Activated CD8-positive, alpha-beta memory T cell treated with anti-CD3 and anti-CD28 coated beads for 4 hours (primary cell): ENCODE measurements at places on chromosomes 2 and 18.

DNA sequence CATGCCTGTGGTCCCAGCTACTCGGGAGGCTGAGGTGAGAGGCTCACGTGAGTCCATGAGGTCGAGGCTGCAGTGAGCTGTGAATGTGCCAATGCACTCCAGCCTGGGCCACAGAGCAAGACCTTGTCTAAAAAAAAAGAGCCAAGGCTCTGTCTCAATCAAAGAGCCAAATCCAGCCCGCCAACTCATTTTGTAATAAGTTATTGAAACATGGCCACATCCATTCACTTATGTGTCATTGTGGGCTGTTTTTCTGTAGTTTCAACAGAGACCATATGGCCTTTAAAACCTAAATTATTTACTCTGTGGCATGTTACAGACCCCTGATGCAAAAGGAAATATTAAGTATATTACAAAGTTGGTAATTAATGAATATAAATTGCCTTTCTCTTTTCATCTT, 60.8 kb downstream of the GPR39 start:
- no peak for DNase-seq

GRCh38 chr2:177908824-177909223, 163.8 kb downstream of the PDE11A start:
- DNase-seq = no peak

- DNase-seq = no peak
Observed at GRCh38 chr2:2731101-2731815, 400.2 kb upstream of the MYT1L start.

- DNase-seq = no peak
Observed at GRCh38 chr18:8703092-8703709, 2.2 kb upstream of the MTCL1 start.

GRCh38 chr2:131094463-131095281, 1.4 kb upstream of the FAM168B start:
- no peak for DNase-seq

DNA sequence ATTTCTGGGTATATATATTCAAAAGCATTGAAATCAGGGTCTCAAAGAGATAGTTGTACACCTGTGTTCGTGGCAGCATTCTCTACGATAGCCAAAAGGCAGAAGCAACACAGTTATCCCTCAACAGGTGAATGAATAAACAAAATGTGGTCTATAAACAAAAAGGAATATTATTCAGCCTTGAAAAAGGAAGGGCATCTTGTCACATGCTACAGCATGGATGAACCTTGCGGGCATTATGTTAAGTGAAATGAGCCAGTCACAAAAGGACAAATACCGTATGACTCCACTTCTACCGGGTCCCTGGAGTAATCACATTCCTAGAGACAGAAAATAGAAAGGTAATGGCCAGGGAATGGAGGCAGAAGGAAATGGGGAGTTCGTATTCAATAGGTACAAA, 228.8 kb downstream of the SH3BP4 start:
- no peak for DNase-seq

DNA sequence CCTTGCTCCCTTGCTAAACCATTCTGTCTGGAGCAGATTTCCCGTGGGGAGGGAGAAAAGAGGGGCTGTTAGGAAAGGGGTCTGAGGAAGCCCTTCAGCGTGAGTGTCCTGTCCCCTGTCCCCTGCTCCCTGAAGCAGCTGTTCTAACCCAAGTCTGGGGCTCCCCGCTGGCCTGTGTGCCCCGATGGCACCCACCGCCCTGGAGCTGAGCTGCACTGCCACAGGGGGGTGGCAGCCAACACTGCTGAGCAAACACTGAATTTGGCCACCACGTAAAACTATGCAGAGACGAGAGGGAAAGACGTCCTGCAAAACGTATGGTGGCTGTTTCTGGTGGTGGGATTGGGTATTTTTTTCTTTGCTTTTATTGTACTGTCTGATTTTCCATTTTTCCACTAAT, 17.9 kb downstream of the KCNG2 start:
- no peak for DNase-seq

- DNase-seq = peak; percentile 27
Observed at GRCh38 chr2:151637271-151637781, 97.0 kb downstream of the NEB start.

DNA sequence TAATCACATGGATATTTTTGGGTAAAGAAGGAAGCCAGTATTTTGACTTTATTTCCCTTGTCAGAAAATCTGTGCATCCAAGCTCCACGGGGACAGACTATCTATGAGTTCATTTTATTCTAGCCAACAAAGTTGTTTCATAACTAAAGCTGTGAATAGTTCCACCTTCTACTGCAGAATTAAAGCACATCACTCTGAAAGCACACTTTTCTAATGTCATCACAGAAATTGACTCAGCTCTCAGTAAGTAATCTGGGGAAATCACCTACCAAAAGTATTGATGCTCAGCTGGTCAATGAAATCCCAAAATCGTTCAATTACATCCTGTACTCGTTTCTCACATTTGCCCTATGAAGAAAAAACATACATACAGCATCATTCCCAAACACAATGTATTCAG, 19.1 kb downstream of the IAH1 start:
- no peak for DNase-seq
